ENCODE measurements at places on chromosomes 3 and 15.

- DNase-seq: no peak
Measured at GRCh38 chr3:18445401-18446148, 20.4 kb upstream of the SATB1 start.

DNA sequence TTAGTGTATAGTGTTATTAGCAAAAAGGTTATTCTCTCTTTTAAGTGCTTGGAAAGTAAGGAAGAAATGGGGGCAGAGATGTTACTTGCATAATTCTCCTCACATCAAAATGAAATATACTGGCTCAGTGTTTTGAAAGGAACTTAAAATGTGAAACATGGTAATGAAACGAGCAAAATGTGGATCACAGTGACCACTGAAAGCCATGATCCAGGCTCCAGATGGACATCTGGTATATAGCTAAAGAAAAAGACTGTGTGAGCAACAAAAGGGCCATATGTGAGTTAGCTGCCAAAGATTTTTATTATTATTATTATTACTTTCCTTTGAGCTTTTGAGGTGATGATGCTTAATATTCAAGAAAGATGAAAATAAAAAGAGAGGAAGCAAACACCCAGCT, 89.6 kb downstream of the GAP43 start:
- DNase-seq: no peak

DNA sequence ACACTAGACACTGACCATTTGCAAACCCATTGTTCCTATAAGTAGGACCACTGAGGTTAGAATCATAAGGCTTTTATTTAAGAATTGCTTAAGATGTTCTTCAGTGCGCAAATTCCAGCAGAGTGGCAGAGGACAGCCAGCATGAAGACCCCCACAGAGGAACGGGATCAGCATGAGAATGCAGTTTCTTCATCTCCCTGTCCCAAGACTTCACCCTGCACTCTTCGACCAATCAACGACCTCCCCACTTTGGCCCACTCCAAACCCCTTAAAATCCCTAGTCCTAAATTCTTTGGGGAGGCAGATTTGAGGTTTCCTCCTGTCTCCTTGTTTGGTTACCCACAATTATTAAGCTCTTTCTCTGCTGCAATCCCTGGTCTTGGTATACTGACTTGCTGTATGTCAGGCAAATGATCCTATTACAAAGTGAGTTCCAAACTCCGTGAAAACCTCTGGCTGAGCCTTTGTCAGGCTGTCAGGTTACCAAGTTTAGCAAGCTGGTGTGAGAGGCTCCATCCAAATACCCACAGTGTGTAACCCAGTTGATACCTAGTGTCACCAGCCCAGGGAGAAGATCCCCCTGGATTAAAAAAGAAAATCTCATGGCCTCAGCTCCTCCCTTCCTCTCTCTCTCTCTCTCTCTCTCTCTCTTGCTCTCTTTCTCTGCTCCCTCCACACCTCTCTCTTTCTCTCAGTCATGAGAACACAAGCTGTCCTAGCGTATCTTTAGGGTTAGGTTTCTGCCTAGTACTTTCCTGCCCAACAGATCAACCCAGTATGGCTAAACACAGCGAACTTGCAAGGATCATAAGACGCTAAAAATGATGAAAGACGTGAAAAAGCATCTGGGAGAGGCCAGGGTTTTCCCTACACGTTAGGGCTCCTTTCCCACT, 15.8 kb upstream of the RBSN start:
- no peak for DNase-seq

GRCh38 chr3:113213896-113214587, 2.7 kb downstream of the BOC start:
- DNase-seq: no peak

- no peak for DNase-seq
Measured at GRCh38 chr3:103453152-103453551, 1018.3 kb downstream of the ZPLD1 start.

GRCh38 chr3:3180456-3180855, 965 bp upstream of the CRBN start:
- no peak for DNase-seq

GRCh38 chr3:156368189-156368588, 186.7 kb downstream of the SSR3 start:
- no peak for DNase-seq

DNA sequence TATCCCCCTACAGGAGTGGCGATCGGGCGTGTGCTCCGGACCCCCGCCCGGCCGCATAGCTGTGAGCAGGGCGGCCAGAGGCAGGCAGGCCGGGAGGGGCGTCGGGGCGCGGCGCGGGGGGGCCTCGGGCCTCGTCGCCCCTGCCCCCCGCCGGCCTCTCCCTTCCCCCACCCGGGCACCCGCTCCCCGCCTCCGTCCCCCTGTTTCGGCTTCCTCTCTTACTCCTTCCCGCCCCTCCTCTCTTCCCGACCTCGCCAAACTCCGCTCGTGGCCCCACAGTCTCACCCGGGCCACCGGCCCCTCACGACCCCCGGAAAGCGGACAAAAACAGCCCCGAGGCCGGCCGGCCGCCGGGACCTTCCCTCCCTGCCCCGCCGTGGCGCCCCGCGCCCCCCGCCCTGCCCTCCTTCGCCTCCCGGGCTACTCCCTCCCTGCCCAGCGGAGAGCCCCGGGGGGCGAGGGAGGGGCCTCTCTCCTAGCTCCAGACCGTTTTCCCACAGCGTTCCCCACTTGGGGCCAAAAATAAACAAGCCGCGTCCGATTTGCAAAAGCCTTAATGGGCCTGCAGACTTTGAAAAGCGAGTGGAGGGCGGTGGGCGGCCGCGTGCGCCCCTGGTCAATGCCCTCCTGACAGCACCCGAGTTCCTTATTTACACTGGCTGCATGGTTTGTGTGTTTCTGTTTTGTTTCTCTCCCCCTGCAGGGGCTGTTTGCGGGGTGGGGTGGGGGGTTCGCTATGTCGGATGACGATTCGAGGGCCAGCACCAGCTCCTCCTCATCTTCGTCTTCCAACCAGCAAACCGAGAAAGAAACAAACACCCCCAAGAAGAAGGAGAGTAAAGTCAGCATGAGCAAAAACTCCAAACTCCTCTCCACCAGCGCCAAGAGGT, 1.0 kb downstream of the UBE2E1 start:
- DNase-seq: no peak
